NCI-H1092 (cell line): ENCODE measurements at places on chromosomes 2 and 18.

DNA sequence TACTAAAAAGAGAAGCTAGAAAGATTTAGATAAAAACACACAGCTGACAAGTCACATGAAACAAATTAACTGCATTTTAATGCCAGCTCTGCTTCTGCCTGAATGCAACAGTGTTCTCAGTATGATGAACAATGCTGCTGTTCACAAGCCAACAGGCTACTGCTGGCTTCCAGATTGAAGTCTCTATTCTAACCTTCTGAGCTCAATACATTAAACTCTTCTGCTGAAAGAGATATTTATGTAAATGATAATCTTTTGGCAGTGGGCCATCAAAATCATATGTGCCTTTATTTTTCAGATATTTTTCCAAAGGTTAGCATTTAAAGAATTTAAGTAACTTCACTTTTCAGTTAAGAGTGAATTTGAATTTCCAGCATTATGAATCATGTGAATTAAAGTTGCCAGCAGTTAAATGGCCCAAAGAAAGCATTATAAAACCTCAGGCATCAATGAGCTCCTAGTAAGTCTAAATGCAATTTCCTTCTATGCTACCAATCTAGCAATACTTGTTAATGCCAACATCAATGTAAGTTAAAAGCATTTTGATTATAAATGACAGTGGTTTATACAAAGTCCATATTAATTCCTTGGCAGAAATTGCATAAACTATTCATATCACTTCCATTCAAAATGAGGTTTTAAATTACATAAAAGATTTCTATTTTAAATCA, 72.4 kb downstream of the ID2 start:
- no peak for DNase-seq

DNA sequence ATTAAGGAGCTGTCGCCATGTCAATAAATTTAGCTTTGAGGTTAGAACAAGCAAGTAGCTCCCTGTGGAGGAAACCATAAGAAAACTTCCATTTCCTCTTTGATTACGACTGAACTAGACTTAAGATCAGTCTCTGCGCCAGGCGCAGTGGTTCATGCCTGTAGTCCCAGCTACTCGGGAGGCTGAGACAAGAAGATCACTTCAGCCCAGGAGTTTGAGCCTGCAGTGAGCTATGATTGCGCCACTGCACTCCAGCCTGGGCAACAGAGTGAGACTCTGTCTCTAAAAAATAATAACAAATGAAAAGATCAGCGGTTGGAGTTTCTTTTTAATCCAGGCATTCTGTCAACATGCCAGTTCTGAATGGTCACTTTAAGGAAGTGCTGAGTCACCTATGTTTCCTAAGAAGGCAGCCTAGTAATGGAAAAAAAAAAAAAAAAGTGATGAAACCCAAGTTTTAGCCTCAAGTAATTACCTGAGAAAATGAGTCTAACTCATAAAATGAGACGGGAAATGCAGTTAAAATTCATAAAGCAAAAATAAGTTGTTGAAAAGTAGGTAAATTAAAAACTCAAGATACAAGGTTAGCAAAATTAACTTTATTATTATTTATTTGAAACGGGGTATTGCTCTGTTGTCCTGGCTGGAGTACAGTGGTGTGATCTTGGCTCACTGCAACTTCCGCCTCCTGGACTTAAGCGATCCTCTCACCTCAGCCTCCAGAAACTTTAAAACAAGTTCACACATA, 10.2 kb downstream of the C18orf32 start:
- DNase-seq: no peak

DNA sequence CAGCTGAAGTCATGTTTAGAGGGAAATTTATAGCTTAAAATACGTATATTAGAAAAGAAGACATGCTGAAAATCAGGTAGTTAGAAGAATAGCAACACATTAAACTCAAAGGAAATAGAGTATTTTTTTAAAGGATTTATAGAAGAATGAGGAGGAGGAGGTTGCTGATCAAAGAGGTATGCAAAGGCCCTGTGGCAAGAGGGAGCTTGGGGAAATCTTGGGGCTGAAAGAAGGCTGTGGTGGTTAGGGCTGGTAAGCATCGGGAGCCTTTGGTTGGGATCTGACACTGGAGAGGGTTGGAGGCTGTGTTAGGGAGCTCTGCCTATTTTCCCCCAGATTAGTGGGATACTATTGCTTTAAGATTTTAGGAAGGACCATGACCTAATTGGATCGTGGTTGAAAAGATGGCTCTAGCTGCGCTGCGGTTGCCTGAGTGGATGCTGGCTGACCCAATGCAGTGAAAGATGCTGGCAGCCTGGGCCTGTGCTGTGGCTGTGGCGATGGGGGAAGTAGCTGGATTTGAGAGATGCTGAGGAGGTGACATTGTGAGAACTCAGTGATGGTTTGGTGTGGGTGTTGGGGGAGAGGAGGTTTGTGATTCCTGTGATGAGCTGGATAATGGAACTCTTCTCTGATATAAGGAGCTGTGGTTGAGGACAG, 11.7 kb downstream of the DGKD start:
- DNase-seq: no peak

- no peak for DNase-seq
Observed at GRCh38 chr2:56211048-56211447, 27.3 kb downstream of the CCDC85A start.

DNA sequence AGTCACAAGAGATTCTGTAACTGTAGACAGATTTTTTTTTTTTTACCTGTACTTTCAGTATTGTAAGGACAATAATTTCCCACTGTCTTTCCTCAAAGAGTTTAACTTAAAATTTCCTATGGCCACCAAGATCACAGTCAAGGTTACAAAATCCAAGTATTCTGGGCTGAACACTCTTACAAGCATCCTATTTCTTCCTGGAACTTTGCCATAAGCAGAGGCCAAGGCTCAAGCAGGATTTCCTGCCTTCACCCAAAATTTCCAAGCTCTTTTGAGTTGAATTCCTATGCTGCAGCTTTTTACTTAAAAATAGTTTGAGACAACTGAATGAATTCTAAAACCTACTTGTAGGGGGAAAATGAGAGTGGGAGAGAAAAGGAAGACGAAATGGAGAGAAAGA, 299.4 kb downstream of the ZNF516 start:
- no peak for DNase-seq

DNA sequence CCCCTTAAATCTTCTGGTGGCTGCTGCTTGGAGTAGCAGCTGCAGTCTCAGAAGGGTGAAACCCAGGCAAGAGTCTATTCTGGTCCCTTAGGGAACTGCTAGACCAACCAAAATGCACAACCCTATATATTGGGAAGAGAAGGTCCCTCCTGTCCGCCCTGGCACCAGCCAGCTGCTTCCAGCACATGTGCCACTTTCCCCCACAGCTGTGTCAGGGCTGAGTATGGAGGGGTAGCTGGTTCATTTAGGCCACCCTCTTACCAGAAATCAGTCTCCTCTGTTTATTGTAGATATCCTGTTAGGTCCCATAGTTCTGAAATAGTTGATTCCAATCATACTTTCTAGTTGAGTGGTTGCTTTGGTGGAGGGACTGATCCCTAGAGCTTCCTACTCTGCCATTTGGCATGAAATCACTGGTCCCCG, 68.9 kb downstream of the BIRC6 start:
- no peak for DNase-seq

GRCh38 chr2:222410534-222410933, 13.8 kb upstream of the SGPP2 start:
- no peak for DNase-seq

DNA sequence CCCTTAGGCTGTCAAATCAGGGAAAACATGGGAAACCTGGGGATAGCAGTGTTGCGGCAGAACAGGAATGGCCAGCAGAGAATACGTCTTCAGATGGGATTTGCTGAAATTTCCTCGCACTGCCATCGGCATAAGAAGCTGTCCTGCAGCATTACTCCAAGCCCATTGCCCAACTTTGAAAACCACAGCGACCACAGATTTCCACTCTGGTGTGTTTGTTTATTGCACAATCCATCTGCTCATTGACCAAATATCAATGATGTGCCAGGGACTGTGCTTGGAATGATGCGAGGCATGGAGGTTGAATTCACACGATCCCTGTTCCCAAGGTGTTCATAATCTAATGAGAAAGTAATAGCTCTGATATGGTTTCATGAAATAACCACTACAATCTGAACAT, 383.3 kb upstream of the MYT1L start:
- DNase-seq: no peak

GRCh38 chr2:186486651-186487647, 889 bp downstream of the ZC3H15 start:
- DNase-seq: no peak

- no peak for DNase-seq
Observed at GRCh38 chr18:56389190-56389589, 249.2 kb downstream of the TXNL1 start.

DNA sequence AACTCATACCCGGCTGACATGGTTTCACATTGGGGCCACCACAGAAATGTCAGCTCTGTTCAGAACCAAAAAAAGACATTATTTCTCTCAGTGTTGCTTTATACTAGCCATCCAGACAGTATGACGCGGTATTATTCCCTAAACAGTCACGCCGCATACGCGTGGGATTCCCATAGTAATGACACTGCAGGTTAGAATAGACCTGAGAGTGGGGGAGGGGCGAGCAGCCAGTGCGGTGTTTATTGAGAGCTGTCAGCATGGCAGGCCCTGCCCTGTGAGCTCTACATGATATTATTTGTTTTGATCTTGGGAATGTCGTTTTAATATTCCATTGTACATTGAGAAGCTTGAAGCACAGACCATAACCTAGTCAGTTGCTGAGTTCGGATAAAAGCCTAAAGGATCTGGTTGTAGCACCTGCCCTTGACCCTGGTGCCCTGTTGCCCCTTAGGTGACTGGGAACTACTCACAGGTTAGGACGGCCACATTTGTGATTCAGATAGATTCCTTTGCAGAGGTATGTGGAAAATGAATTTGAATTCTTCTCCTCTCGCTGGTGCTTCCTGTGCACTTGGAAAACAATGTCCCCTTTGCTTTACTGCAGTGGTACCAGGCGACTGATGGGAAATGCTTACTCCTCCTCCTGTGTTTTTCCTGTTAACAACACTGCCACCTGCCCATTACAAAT, 150.1 kb downstream of the ARHGAP28 start:
- DNase-seq: no peak

DNA sequence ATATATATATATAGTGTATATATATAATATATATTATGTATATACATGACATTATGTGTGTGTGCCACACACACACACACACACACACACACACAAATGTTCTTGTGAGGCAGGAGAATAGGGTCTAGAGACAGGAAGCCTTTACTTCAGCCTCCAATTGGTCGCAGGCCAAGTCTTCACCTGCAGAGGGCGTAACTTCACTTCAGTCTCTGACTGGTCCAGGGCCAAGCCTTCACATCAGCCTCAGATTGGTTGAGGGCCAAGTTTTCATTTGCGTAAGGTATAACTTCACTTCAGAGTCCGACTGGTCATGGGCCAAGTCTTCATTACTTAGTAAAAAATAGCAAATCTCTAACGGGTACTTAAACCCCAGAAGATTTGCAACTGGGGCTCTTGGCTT, 13.2 kb upstream of the SS18 start:
- no peak for DNase-seq
